ENCODE measurements at places on chromosomes 12 and 14. TPM values are rescaled to one million over a fixed set of nuclear protein-coding genes. Genes with fewer than 3 reads are reported as not detected.

DEPDC4 gene
- 0.43 TPM for total RNA-seq

CCDC175 gene
- not detected for total RNA-seq

SLC38A1 gene
- total RNA-seq: 30.2 TPM

CD163L1 gene
- under 0.01 TPM for total RNA-seq

TAS2R46 gene
- 1.2 TPM for total RNA-seq

SLC24A4 gene
- not detected for total RNA-seq
